ENCODE measurements at places on chromosomes 11 and 22. TPM values are rescaled to one million over a fixed set of nuclear protein-coding genes. Genes with fewer than 3 reads are reported as not detected.

GRCh38 chr11:88680806-88681205 lies 343.3 kb upstream of the CTSC start:
- H3K36me3 ChIP-seq, result no peaks in the 10 kb centered on the region
- no peaks in the 10 kb centered on the region for H3K27me3 ChIP-seq
- H3K27ac ChIP-seq, result no peak overlapping the region
- DNase-seq, result peak; percentile 7

DNA sequence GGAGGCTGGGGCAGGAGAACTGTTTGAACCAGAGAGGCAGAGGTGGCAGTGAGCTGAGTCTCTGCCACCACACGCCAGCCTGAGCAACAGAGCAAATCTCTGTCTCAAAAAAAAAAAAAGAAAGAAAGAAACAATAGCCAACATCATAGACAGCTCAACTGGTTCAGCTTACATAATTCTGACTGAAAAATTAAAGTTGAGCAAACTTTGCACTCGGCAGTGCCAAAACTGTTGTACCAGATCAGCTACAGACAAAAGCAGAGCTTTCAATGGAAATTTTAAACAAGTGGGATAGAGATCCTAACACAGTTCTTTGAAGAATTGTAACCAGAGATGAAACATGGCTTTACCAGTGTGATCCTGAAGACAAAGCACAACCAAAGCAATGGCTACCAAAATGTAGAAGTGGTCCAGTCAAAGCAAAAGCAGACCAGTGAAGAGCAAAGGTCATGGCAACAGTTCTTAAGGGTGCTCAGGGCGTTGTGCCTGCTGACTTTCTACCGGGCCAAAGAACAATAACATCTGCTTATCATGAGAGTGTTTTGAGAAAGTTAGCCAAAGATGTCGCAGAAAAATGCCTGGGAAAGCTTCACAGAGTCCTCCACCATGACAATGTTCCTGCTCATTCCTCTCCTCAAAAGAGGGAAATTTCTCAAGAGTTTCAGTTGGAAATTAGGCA lies 59.3 kb downstream of the TTC28 start:
- H3K4me1 ChIP-seq, result no peaks in the 10 kb centered on the region
- no peak for DNase-seq
- no peak overlapping the region for H3K27ac ChIP-seq
- H3K27me3 ChIP-seq, result no peaks in the 10 kb centered on the region
- H3K4me3 ChIP-seq, result no peak overlapping the region
- no peaks in the 10 kb centered on the region for H3K36me3 ChIP-seq

- no peak overlapping the region for H3K27ac ChIP-seq
- H3K4me3 ChIP-seq, result no peak overlapping the region
- no peaks in the 10 kb centered on the region for H3K27me3 ChIP-seq
- no peak for DNase-seq
- H3K4me1 ChIP-seq, result peaks cover 3% of the 10 kb centered on the region
Observed at GRCh38 chr11:86922225-86922624, 33.0 kb downstream of the FZD4 start.

- no peak overlapping the region for H3K27ac ChIP-seq
- no peaks in the 10 kb centered on the region for H3K4me1 ChIP-seq
- no peaks in the 10 kb centered on the region for H3K36me3 ChIP-seq
- H3K4me3 ChIP-seq, result no peak overlapping the region
Observed at GRCh38 chr11:131691181-131692041, 321.0 kb downstream of the NTM start.

- H3K4me1 ChIP-seq, result no peaks in the 10 kb centered on the region
- H3K36me3 ChIP-seq, result no peaks in the 10 kb centered on the region
- H3K27me3 ChIP-seq, result no peaks in the 10 kb centered on the region
- no peak for DNase-seq
Observed at GRCh38 chr11:131977854-131978253, 607.4 kb downstream of the NTM start.

DNA sequence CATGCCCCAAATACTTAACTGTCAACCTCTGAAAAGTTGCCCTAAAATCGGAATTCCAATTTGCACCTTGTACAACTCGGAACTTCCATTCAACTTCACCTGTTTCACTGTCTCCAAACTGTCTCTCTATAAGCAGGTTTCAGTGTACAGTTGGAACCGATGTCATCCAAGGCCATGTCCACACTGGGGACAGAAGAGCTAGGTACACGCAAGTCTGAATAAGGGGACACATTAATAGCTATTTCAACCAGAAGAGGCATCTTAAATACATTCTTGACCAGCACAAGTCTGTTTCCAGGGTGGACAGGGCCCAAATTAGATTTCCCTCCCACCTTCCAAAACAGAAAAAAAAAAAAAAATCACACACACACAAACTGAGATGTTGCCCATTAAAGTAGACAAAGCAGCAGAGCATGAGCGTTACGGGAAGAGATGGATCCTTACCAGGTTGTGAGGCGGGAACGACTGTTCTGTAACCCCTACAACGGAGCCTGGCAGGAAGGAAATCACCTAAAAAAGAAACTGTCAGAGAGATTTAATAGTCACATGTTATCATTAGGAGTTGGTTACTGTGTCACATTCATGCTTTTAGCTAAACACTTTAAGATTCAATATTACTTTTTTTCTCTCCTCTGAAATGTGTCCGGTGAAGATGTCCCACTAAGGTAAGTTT lies 1.7 kb downstream of the CREBZF start:
- peaks cover 37% of the 10 kb centered on the region for H3K36me3 ChIP-seq
- peak overlapping the region; percentile 91 for H3K4me3 ChIP-seq
- H3K27me3 ChIP-seq, result no peaks in the 10 kb centered on the region
- H3K4me1 ChIP-seq, result peaks cover 23% of the 10 kb centered on the region

Gene TMEM121B
- total RNA-seq, result 0.57 TPM

Gene CRYAB
- not detected for total RNA-seq

Gene PRR33
- not detected for total RNA-seq

Gene PDGFB
- 13.1 TPM for total RNA-seq

Gene LRRC32
- total RNA-seq, result 0.54 TPM

Gene CYP2D6
- total RNA-seq, result 1.9 TPM

All from HCT116 (cell line).